ENCODE measurements at places on chromosomes 1 and 21.

- DNase-seq, result no peak
Measured at GRCh38 chr1:93874025-93874651, 4.9 kb downstream of the DNTTIP2 start.

- DNase-seq, result no peak
Measured at GRCh38 chr1:113147073-113147625, 74.2 kb downstream of the LRIG2 start.

DNA sequence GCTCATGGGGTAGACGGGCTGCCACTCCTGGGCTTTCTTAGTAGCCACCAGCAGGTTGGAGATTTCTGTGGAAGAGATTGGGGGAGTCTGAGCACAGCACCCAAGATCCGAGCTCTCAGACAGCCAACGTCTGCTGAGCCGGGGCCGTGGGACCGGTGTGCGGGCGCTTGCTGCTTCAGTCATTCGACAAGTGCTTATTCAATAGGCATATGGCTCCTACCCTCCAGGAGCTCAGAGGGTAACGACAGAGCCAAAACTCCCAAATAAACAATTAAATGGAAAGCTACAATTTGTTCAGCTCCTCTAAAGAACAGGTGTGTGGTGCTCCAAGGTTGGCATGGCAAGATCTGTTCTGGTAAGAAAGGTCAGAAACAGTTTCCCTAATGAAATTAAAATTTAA lies 106.0 kb downstream of the RAVER2 start:
- DNase-seq, result no peak

GRCh38 chr1:55378582-55378981 lies 163.4 kb upstream of the USP24 start:
- DNase-seq, result no peak

DNA sequence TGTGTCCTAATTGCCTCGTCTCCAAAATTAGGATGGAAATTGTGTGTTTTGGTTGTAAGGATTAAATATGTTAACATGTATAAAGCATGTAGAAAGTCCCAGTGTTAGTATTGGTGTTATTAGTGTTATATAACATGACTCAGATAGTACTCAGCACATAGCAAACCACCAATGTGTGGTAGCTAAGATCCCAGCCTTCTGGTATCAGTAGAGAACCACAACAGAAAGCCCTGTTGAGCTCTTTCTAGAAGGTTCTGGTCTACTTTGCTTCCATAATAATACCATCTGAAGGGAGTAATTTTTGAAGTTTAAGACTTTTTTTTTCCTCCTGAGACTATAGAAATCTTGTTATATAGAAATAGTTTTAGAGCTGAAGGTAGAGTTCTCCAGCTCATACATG lies 259.3 kb upstream of the SGIP1 start:
- DNase-seq, result no peak

DNA sequence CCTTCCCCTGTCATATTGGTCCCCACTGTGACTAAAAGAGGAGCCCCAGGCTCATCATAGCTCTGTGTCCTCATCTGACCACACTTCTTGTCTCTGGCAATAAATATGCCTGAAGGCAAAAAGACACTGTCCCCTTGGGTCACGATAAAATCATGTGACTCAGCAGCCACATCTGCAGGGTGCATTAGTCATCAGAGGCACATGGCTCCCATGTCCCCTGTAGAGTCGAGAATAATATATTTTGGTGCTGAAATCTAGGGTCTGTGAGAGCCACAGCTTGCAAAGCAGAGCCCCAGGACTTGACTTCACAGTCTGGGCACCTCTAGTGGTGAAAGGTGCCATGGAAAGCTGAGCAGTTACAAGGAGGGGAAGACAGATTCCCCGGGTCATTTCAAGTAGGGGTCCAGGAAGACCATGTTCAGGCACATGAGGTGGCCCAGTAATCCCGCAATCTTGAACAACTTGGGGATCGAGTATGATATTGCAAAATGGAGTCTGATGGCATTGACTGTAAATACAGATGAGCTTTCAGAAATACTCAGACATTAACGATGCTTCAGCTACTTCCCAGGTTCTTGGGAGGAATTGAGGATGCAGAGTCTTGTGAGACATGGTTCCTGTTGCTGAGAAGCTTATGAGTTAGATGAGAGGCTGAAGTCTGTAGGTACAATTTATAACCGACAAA lies 68.6 kb downstream of the SLC35F3 start:
- DNase-seq, result no peak

DNA sequence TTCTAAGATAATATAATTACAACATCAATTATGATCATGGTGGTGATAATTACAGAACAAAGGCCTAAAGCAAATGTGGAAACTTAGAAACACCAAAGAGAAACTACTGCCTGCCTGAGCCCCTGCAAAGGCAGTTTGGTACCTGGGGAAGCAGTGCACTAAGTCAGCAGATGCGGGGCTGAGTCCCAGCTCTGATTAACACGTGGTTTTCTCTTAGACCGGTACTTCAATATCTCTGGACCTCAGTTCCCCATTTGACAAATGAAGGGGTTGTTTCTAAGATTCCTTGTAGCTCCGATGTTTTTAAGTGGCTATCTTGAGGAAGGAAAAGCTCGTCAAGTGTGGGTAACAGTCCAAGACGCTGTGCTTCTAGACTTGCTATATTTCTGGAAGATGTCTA lies 16.7 kb upstream of the PLEKHA6 start:
- DNase-seq, result no peak

DNA sequence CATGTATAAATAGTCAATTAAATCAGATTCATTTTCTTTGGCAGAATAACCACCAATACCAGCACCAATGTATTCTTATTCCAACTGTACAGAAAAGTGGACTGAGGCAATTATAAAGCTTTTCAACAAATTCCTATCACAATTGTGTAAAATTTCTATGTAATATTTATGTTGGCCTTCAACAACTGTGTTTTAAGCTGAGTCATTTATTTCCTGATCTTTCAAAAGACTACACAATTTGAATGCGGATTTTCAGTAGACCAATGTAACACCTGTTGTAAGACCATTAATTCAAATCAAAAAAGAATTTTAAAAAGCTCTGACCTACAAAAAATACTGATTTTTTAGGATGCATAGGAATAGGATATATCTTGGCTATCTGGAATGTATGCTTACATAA lies 25.5 kb downstream of the GPATCH2 start:
- DNase-seq, result no peak

DNA sequence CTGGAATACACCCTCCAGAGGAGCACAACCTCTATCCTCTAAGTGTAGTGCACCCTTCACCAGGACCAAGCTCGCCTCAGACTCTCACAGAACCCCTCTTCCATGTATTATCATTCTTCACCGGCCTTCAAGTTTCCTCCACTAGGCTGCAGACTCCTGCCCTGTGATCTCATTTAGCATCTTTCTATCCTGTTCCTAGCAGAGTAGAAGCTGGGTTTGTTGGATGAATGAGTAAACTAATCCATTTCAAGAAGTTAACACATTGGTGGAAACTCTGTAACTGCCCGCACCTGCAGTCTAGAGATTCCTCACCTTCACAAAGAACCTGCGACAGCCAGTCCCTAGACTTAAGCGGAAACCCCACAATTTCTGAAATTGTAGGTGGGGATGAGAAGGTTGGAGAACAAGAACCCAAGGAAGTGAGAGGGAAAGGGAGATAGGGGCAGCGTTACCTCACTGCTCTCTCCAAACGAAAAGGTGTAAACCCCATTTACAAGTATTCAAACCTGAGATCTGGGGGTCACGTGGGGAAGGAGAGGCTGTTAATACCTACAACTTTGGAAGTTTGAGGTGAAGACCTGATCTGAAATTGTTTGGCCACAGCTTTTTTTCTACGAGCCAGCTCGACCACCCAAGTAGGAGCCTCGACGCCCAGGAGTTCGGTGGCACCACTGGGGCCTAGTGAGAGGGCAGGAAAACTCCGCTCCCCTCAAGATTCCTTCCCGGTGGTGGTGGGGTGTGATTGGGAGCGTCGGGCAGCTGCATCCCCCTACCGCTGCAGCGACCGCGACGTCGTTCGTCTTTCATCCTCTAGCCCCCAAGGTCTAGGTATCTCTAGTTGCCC lies 1.2 kb downstream of the PTPN14 start:
- no peak for DNase-seq

DNA sequence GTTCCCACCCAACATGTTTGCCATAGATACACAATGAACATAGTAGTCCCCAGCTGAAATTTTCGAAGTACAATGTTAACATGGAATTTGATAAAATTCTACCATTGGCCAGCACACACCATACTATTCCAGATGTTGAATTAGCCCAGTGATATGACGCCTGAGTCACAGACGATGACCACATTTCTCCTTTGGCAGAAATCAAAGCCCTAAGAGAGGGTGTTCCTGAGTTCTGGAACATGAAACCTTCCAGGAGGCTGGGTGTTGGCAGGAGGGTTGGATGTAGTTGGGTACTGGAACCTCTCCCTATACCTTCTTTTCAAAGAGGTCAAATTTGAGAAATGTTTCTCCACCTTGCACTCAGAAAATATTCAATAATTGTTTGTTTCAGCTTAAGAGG lies 37.8 kb downstream of the LPAR3 start:
- no peak for DNase-seq

DNA sequence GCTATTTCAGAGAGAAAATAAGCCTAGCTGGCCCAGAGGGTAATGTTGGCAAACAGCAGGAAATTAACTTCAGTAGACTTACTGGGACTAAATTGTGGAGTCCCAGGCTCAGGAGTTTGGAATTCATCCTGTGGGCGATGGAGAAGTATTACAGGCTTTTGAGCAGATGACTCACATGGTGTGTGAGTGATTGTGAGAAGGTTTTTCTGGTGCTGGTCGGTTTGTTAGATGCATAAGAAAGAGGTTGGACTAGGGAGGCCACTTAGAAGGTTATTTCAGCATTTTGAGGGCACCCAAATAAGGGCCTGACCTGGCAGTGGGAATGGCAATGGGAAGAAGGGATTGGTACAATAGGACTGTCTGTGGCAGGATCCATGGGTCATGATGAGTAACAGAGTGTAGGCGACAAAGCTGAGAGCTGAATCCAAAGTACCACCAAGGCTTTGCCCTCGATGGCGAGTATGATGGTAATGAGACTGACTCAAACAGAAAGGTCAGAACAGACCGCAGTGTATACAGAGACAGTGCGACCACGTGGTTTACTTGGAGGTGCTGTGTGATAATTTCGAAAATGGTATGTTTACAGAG lies 69.2 kb upstream of the KIF26B start:
- no peak for DNase-seq

- no peak for DNase-seq
Measured at GRCh38 chr1:115115521-115116161, 26.3 kb upstream of the TSPAN2 start.
